Astrocyte of the spinal cord (primary cell): ENCODE measurements at places on chromosomes 7 and 10.

DNA sequence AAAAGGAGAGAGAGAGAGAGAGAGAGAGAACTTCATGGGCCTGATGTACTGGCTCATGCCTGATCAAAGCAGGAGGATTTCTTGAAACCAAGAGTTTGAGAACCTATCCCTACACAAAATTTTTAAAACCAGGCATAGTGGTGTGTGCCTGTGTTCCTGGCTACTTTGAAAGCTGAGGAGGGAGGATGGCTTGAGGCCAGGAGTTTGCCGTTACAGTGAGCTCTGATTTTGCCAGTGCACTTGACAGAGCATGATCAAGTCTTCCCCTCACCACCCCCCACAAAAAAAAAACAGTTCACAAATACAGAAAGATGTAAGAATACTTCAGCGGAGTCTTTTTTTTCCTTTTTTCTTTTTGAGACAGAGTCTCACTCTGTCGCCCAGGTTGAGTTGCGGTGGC is 52.1 kb upstream of the CCAR1 start:
- no peak for DNase-seq

GRCh38 chr7:84949067-84949466 is 237.8 kb downstream of the SEMA3D start:
- peak; percentile 13 for DNase-seq

DNA sequence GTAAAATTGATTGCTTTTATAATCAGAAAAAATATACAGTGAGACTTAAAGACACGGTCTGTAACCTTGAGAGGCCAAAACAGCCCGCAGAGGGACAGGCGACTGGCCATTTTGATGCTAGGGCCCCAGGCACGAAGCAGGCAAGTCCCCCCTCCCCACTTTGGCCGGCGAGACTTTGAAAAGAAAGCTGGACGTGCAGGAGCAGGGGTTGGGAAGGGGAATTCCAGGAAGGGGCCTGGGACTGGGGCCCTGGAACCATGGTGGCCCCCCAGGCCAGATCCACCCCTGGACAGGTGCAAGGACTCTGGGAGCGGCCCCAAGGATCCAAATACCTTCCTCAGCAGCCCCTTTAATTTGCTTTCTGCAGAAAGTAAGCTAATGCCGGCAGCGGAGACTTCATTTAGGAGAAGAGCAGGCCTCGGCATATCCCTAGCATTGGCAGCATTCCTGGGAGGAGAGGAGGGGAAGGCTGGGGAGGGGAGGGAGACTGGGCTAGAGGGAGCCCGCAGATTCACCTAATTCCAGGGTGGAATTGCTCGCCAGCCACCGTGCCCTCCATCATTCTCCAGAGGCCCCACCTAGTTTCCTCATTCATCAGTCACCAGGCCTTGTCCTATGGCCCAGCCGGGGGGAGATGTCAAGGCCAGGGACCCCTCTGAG is 24.9 kb upstream of the TNRC18 start:
- no peak for DNase-seq

DNA sequence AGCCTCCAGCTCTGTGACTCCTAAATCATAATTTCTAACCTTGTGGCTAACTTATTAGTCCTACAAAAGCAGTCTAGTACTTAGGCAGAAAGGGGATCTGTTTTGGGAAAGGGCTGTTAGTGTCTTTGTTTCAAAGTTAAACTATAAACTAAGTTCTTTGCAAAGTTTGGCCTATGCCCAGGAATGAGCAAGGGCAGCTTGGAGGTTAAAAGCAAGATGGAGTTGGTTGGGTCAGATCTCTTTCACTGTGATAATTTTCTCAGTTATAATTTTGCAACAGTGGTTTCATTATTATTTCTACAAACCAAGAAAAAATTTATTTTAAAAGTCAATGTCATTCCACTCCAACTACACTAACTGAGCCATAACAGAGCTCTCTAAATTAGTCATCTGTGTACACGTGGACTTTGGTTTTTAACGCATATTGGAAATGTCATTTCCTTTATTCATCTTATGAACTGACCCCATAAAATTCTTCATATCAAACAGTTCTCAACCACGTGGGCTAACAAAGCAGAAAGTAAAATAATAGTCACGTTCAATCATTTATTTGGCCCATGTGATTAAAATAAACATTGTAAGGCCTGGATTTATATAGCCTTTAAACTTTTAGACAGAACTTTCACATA is 143.2 kb upstream of the C7orf33 start:
- DNase-seq, result no peak

- peak; percentile 69 for DNase-seq
Measured at GRCh38 chr10:110600487-110601101, 33.1 kb downstream of the SMC3 start.

GRCh38 chr7:19099924-19100323 is 17.5 kb downstream of the TWIST1 start:
- no peak for DNase-seq
